Head of caudate nucleus (tissue), 42 donors: ENCODE measurements at places on chromosomes 1 and 21.

DNA sequence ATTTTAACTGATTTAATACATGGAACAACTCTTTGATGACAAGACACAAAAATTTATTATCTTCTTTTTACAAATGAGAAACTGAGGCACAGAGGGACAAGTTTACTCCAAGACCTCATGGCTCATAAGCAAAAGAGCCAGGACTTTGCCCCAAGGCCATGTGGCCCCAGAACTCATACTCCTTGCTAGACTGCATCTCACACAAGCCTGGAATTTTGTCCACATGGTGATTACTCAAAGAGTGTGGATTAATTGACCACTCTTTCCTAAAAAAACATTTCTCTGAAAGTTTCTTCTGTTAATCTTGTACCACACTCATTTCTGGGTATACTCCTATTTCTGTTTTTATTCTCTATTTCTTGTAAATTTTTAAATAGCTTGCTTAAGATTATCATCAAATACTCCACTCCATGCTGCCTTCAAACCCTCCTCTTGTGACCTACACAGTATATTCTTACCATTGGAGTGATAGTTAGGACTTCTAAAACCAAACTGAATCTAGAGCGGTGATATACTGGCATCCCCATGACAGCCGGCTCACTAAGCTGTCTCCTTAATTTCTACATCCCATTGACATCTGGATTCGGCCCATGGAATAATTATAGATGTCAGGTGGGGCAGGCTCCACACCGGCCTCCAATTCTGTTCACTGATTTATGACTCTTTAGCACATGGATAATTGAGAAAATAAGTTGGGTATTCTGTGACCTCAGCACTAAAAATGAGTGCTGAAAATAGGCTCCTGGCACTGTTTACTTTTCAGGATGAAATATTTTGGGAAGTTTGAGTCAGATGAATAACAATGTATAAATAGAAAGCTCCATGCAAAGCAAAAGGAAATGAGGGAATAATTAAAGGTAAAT lies 16.1 kb downstream of the RGS4 start:
- DNase-seq, result no peak

GRCh38 chr1:227746676-227747075 lies 11.4 kb downstream of the SNAP47 start:
- no peak for DNase-seq

GRCh38 chr21:45950740-45951515 lies 30.6 kb upstream of the COL6A1 start:
- DNase-seq, result no peak

DNA sequence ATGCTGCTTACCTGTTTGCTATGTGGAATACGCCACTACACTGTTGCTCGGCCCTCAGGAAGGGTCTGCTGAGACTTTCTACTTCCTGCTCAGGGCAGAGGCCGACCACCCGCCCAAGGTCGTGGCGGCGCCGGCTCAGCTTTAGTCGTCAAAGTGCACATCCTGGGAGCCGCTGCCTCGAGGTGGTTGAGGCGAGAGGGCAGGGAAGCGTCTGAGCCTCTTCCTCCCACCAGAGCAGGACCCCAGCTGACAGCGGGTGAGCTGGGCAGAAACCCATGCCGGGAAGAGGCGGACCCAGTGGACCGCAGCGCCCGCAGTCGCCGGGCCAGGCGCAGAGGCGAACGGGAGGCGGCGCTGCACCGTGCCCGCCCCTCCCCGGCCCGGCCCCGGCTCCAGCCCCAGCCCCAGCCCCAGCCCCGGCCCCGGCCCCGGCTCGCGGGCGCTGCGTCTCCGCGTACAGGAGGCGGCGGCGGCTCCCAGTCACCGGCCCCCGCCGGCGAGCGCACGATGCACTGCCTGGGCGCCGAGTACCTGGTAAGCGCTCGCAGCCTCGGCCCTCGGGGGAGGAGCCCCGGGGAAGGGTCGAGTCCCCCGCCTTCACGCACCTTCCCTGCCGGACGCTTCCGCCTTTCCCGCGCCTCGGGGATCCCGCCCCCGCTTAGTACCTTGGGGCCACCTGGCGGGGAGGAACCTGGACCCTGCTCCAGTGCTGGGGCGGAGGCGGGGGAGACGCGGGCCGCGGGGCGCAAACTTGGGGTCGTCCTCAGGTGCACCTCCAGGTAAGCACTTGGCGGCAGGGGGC lies at the start of gene SLC44A3:
TSS of gene SLC44A3 (plus strand) at position 413 of the 802 bp plus-strand sequence. CDS start at position 508, 95 bp downstream.
- DNase-seq, result peak; percentile 66

DNA sequence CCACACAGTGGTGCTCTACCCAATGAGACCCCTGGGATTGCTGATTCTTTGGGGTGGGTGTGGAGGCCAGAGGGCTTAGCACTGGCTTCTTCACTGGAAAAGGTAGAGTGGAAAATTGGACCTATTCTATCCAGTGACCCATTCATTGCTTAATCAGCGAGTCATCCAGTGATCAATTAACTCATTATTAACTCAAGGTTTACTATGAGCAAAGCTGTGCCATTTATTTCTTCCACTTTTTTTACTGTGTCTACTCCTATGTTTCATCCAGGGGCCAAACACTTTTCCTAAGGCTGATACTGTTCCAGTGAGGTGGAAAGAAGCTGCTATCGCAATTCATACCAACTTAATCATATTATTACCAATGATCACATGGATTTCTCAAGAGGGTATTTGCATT lies 363.9 kb downstream of the RPS6KC1 start:
- no peak for DNase-seq

- no peak for DNase-seq
These were observed 73.1 kb downstream of the GATAD2B start for GRCh38 chr1:153849487-153850185.

DNA sequence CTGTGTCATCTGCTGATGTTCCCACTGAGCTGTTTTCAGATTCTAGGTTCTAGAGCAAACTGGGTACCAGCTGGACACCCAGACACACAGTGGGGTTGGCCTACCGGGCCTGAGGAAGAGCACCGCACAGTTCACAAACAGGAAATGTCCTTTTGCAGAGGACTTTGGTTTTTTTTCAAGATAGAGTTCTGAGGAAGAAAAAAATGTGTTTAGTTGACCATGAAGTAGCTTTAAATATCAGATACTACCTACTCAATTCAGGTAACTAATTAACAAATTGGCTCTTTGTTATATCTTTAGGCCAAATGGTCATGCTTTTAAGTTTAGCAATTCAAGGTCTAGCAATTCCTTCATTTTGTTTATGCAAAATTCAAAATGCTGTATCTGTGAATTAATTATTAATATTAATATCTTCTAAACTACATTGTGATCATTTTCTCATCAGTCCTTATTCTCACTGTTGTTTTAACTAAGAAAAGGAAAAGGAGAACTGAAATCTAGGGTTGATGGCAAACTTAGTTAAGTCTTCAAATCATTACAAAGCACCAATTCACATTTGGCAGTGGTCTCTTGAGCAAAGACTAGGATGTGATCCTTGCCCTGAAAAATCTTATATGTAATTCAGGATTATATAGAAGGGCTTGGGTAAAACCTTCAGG lies 17.2 kb upstream of the NCF2 start:
- no peak for DNase-seq

DNA sequence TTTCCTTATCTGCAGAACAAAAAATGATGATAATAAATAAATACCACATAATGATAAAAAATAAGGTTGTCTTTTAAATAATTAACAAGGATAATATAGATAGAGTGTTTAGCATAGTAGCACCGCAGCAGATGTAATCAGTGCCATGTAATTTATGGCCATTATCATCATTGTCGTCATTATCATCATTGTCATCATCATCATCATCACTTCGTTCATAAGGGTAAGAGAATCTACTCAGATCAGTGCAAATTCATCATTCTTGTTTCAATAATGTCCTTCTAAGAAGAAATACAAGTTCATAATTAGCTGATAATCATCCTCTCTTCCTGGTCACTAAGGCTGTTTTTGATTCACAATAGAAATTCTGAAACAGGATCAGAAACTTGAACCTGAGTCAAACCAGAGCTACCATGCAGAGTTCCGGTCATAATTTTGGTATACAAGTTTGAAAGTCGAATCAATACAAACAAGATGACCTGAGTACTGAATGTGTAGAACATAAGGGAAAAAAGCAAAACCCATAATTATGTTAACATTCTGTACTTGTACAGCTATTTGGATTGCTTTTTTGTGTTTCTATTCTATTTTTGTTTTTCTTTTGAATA lies 172.0 kb downstream of the LRRC40 start:
- DNase-seq, result no peak

DNA sequence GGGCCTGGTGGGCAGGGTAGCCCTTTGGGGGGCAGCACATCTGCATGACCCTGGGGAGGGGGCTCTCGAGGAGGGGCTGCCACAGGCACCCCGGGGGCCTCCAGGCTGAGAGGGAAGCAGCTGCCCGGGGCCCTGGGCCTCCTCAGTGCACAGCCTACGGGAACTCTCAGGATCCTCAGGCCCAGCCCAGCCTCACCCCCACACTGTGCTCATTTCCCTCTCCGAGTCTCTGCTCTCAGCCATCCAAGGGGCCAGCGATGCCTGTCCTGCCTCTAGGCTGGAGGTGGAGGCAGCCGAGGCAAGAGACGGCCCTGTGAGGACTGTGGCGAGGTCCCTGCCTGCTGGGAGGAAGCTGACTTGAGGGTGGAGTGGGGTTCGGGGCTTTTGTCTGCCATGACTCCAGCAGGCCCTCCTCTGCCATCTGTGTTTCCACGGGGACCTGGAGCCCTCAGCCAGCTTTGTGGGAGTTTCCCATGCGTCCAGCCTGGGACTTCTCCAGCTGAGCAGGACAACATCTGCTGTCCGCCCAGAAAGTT lies 7.2 kb upstream of the PLEKHG5 start:
- DNase-seq, result no peak

DNA sequence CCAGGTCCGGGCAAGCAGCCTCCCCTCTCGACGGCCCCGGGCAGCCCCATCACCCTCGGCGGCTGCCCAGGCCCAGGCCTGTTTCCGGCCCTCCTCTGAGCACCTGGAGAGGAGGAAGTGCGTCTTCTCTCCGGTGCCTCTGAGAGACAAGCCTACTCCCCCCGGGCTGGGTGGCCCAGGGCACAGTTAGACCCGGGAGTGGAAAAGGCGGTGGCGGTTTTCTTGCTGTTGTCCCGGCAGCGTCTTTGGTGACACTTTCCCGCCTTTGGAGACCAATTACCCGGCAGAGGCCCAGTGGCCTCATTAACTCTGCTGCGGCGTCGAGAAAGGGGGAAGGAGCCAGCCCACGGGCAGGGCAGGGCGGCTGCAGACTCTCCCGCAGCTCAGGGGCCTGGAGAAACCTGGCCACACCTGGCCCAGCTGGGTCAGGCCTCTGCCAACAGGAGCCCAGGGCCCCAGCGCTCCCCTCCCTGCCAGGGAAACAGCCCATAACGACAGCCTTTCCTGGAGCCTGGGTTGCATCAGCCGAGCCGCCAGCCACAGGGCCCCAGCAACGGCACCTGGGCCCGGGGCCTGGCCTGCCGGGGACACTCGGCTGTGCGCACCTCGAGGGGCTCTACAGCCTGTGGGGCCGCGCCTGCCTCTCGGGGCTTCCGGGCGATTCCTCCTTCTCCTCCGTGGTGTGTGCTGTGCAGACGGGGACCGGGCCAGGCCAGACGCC lies 28.4 kb upstream of the C1orf159 start:
- DNase-seq, result no peak
